H4 (cell line): ENCODE measurements at places on chromosomes 5 and 9.

GRCh38 chr5:119405419-119405818 lies 46.9 kb upstream of the HSD17B4 start:
- no peak for DNase-seq

DNA sequence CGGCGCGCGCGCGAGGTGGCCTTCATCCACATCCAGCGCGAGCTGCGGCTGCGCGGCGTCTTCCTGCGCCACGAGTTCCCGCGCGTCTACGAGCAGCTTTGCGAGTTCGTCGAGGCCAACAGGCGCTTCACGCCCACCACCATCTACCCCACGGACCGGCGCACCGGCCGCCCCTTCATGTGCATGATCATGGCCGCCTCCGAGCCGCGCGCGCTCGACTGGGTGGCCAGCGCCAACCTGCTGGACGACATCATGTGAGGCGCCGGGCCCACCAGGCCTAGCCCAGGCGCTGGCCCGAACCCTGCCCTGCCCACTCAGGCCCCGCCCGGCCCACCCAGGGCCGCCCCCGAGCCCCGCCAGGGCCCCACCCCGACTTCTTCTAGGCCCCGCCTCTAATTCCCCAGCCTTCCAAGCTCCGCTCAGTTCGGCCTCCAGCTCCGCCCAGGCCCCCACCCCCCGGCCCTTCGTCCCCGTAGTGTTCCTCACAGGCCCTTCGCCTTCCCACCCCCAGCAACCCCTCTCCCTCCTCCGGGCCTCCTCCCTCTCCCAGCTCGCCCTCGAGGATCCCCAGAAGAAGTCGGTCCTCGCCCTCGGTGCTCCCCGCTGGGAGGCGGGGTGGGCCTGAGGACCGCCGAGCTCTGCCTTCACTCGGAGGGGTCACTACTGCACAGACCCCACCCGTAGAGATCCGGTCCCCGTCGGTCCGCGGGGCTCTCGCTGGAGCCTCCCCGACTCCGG lies 2.0 kb upstream of the PHPT1 start:
- DNase-seq: no peak

GRCh38 chr9:128361296-128361985 lies 9.7 kb upstream of the URM1 start:
- DNase-seq: no peak

DNA sequence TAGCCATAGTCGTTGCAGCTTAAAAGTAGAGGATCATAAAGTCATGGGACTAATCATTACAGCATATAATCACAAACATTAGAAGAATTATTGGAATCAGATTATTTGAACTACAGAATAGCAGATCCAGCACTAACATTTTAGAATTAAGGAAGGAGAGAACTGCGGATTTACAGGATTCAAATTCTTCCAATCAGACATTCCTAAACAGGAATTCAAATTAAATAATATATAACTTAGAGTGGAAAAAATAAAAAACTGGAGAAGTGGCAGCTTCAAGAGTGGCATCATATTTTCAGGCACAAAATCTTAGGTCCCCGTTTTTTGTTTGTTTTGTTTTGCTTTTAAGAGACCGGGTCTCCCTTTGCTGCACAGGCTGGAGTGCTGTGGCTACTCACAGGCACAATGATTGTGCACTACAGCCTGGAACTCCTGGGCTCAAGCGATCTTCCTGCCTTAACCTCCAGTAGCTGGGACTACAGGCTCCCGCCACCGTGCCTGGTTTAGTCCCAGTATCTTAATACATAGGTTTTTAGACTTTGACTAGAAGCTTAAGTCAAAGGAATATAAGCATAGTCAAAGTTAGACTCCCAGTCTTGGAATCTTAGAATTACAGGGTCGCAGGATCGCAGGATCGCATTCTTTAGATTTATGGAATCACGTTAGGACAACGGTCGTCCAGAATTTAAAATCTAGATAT lies 2.1 kb upstream of the FOXE1 start:
- DNase-seq: no peak

DNA sequence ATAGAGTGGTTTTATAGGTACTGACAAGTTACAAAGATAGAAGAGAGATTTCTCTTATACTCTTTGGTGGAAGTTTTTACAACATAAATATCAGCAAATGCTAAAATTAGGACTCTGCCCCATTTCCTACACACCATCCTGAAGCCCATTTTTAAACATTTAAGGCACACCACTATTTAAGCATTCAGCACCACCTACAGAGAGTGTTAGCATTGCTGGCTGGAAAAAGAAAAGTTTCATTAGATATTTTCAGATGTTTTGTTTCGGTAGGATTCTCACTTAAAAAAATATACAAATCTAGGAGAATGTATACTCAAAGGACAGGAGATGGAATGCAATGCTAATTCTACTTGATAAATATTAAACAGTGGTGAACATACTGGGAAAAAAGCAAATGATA lies 192.9 kb upstream of the HAPLN1 start:
- DNase-seq: no peak

- no peak for DNase-seq
These were observed 763.7 kb upstream of the GRAMD2B start for GRCh38 chr5:125659316-125660023.

- no peak for DNase-seq
These were observed 24.0 kb upstream of the ANKRD31 start for GRCh38 chr5:75260708-75261107.

DNA sequence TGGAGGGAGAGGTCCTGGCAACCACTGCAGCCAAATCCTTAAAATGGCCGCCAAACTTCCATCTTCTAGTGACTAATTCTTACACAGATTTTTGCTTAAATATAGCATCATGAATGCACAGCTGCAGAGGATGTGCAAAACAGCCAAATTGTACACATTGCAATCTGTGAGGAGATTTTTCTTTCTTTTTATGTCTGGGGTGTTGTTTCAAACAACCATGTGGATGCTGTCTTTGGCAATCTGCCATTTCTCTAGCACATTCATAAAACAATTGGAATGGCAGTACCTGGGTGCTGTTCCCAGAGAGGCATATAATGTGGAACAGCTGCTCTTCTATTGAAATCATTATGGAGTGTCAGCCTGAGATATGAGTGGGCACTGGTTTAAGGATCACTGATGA lies 1082.9 kb upstream of the SEMA6A start:
- no peak for DNase-seq

DNA sequence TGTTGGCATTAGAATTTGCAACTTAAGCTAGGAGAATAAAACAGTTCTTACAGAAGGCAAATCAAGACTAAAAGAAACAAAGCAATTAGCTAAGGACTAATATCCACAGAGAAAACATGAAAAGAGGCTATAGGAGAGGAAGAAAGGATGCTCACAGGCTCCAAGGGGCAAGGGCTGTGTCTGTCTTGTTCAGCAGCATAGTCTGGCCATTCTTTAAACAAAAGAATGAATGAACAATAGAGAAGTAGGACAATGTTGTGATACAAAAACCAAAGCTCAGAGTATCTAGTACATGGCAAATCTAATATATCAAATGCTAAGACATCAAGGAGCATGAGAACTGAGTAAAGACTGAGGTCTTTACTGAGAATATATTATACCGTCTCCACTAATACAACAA lies 39.5 kb downstream of the PLPP1 start:
- DNase-seq: no peak

GRCh38 chr5:82707741-82708140 lies 369.5 kb downstream of the TMEM167A start:
- no peak for DNase-seq

- DNase-seq: no peak
These were observed 60.3 kb upstream of the NEK6 start for GRCh38 chr9:124197177-124198095.

DNA sequence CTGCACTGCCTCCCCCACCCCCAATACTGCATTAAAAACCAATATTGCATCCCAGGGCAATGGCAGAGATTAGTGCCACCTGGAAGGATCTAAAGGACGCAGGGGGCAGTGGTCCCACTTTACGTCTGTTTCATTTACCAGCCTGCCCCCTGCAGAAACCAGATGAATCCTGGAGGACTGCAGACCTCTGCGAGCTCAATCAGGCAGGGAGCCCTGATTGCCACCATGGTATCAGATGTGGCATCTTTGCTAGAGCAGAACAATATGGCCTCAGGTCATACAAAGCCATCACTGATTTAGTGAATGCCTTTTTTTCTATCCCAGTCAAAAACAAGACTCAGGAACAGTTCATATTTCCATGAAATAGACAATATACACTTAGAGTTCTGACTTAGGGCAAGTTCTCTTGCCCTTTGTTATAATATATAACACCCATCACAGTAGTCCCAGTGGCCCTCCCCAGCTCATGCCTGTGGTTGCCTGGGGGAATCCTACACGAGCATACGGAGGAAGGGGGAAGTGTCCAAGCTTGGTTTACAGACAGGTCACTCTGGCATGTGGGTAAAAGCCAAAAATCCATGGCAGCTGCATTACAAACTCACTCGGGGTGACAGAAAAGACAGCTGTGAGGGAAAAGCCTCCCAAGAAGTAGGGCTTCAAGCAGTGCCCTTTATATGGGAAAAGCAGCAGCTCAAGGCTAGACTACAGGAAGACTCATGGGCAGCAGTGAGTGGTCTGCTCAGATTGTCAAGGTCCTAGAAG lies 85.1 kb downstream of the MED27 start:
- no peak for DNase-seq

GRCh38 chr9:115107701-115108100 lies 10.3 kb downstream of the TNC start:
- no peak for DNase-seq

- DNase-seq: no peak
These were observed 10.6 kb upstream of the TMEM38B start for GRCh38 chr9:105683688-105684275.

GRCh38 chr5:148509893-148510292 lies 126.1 kb downstream of the FBXO38 start:
- DNase-seq: no peak

DNA sequence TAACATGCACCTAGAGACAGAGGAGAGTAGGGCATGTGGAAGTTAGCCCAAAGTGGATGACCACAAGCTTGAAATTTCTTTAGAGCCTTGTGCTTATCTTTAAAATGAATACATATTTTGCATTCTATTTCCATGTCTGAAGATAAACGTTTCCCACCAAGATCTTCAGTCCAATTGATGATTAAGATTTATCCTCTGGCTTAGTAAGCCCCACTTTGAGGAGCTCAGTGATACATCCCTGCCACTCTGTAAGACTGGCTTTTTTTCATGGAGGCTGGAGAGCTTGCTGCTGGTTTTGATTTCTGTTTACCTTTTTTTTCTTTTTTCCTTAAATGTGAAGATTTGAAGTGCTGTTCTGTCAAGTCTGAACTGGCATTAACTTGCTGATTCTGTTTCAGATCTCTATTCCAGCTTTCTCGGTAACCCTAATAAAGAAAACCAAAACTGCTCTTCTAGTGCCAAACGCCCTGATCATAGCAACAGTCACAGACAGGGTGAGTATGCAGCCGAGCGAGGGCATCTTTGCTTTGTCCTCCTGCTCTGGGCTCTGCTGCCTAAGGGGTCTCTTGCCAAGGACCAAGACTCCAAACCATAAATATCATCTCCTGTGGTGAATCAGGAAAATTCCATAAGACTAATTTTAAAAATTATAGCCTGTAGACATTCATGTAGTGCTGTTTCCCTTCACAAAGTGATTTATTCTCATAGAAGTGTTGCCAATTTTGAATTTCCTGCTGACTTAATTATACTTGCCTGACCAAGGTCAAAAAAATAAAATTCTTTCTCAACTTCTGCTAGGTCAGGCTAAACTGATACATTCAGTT lies 54.3 kb downstream of the GRAMD2B start:
- no peak for DNase-seq
